ENCODE measurements at places on chromosomes 7 and 10.

GRCh38 chr10:130463104-130463875, 327.1 kb downstream of the GLRX3 start:
- DNase-seq, result no peak

- peak; percentile 53 for DNase-seq
Measured at GRCh38 chr7:14024406-14024805, 34.9 kb upstream of the ETV1 start.

DNA sequence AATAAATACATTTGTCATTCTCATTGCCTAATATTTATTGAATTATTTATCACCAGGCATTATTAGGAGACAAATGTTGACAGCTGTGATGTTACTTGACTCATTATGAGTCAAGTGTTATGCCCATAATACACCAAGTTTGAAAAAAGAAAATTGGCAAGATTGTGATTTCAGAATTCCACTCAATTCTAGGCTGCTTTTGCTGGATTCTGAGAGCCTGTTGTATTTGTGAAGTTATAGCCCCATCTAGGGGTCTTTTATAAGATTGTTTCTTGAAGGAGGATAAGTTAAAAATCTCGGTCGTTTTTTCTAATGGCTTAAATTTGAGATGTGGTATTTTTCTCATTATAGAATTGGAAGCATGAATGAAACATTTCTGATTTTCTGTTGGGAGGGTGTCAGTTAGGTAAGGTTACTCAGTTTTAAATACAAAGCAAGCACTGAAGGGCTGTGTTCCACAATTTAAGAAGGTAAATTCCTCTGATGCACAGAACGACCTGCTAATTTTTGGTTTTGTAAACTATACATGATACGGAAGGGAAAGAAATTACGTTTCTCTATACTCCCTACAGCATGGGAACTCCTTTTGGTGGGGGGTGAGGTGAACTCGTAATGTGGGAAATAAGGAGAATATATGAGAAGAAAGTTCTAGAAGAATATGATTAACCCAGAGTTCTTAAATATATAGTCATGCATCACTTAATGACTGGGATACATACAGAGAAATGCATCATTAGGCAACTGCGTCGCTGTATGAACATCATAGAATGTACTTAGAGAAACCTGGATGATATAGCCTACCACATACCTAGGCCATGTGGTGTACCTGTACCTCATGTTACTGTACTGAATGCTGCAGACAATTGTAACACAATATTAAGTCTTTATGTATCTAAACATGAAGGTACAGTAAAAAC, 2.6 kb downstream of the STK31 start:
- peak; percentile 76 for DNase-seq

DNA sequence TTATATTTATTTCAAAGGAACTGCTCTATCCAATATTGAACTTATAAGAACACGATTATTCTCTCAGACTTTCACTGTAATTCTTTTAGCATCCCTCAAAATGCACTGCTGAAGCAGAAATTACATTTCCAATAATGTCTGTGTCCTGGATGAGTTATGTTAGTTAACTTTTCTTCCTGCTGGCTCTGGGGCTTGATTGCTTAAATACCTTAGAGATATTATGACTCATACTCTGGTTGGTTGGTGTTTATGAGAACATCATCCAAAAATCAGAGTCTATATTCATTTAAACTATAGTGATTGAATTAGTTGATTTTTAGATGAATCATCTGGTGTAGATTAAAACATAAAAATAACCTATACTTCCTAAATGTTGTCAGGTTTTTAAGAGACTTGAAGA, 246.3 kb upstream of the VWC2 start:
- DNase-seq, result no peak

DNA sequence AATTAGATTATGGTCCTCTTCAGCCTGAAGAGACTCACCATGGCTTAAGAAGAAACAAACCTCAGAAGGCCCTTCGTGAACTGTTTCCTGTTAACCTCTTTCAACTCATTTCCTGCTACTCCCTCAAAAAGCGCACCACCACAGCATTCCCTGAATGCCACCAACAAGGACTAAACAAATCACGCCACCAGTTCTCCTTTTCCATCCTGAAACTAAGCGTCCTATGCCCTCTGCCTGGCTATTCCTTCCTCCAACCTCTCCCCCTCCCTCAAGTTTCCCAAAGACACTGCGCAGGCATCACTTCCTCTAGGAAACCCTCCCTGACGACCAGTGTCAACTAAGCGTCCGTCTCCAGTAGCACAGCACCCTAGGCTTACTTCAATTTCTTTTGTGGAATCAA, 12.0 kb downstream of the YWHAG start:
- DNase-seq, result no peak

- peak; percentile 59 for DNase-seq
Measured at GRCh38 chr10:131049016-131049415, 262.5 kb downstream of the TCERG1L start.

DNA sequence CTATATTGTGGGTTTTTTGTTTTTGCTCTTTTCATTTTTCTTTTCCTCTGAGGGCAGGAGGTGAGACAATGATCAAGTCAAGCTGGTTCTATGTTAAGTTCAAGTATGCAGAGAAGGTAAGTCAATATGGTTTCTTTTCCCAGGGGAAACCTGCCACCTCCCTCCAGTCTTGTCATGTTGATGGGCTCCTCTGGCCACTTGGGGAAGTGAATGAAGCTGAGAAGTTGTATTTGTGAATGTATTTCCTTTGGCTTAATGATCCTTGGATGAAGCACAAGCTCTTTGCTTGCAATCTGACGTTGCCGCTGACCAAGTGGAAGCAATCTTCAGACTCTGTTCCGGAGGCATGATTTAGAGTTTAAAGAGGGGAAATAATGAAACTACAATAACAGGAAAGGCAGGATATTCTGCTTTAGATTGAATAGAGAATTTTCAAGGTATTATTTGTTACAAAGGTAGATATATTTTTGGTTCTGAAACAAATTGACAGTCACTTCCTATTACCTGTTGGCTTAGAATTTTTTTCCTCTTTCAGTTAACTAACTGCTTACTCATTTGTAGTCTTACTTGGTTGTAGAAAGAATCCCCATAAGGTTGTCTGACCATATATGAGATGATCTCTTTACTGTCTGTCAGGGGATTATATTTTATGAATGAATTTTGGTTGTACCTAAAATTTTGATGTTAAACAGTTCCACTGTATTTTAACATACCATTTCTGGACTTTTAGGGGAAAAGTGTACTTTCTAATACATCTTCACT, 369.6 kb downstream of the AUTS2 start:
- no peak for DNase-seq

DNA sequence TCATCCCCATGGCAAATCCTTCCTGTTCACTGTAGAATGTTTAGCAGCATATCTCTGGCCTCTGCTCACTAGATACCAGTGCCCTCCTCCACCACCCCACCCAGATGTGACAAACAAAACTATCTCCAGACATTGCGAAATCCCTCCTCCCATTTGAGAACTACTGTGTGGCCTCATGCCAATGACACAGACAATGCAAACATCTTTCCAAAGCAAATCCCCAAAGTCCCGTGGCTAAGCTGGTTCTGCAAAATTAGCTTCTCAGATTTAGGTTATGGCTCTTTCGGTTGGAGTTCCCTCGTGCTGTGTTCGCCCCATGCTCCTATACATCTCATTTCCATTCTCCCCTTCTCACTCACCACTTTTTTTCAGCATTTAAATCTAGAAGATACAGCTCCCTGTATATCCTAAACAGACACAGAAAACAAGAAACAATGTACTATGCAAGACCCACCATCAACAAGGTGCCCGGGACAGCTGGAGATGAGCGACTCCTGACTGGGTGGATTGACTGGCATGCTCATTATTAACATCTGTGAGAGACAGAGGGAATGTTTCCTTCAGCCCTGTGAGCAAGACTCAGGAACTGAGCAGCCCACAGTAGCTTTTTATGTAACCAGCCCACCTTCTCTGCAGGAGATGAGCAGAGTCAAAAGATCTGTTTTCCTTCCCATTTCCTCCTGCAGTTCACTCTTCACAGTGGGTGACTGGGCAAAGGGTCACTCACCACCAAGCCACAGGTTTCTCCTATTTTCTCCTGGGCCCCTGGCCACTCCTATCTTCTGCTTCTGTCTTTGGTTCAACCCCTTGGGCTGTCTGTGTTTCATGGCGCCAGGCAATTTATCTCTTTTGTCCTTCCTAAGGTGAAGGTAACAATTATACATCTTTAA, 225.7 kb upstream of the AOAH start:
- no peak for DNase-seq

- no peak for DNase-seq
Measured at GRCh38 chr7:70710651-70711050, 421.3 kb upstream of the GALNT17 start.

- no peak for DNase-seq
Measured at GRCh38 chr7:70380421-70381015, 751.4 kb upstream of the GALNT17 start.

DNA sequence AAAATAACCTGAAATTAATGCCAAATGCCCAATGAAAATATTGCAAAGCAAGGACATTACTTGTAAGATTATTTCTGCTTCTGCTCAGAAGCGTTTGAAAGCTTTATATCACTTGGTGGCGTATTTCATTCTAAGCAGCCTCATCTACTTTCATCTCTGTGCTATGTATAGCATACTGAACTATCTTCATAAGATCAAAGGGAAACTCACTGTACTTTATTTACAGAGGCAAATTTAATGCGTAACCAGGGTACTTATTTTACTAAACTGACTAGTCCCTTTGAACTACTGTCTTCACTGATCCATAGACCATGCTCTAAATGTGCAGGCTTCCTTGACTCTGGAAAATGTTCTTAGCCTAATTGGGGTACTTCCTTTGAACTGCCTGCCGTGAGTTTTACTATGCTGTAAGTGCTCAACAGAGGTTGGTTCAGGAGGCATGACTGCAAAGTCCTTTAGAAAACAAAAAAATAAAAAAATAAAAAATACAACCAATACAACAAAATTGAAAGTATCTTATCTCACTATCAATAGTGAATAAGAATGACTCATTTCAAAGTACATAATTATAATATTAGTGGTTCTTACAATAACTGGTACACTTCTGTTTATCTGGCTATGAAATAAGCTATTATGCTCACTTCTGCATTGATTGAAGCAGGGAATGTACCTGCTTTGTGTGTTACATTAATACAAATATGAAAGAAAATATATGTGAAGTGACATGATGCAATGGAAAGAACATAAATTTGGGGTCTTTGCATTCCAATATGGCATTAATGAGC, 41.0 kb upstream of the TSPAN12 start:
- no peak for DNase-seq

DNA sequence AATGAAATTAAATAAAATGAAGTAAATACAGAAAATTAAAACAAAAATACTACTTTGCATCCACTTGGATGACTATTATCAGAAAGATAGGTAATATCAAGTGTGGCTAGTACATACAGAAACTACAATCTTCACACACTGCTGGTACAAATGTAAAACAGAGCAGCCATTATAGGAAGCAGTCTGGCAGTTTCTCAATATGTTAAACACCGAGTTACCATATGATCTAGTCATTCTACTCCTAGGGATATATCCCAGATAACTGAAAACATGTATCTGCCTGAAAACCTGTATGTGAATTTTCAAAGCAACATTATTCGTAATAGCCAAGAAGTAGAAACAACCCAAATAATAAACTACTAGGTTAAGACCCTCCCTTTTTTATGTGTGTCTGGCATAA, 33.4 kb downstream of the LARP4B start:
- DNase-seq, result no peak

GRCh38 chr10:7956508-7956907, 98.0 kb upstream of the GATA3 start:
- no peak for DNase-seq

- DNase-seq, result no peak
Measured at GRCh38 chr10:133420579-133420978, 3.8 kb downstream of the SPRN start.

DNA sequence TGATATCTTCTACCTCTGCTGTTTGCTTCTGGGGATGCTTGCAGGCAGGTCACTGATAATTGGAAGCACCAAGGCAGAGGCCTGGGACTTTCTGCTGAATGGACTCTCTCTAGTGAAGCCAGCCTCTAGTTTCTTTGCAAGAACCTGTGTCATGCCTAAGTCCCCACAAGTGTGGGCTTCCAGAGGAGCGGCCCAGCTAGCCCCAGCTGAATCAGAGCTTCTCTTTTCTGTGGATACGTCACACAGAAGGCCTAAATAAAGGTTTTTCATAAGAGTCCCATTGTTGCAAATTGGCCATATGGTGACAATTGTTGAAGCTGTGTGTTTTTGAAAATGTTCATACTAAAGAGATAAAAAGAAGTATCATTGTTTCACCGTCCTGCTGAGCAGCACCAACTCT, 6.8 kb upstream of the OPALIN start:
- no peak for DNase-seq

GRCh38 chr7:91344911-91345310, 80.7 kb downstream of the FZD1 start:
- no peak for DNase-seq

GRCh38 chr10:6811153-6811552, 231.1 kb upstream of the PRKCQ start:
- DNase-seq, result no peak

DNA sequence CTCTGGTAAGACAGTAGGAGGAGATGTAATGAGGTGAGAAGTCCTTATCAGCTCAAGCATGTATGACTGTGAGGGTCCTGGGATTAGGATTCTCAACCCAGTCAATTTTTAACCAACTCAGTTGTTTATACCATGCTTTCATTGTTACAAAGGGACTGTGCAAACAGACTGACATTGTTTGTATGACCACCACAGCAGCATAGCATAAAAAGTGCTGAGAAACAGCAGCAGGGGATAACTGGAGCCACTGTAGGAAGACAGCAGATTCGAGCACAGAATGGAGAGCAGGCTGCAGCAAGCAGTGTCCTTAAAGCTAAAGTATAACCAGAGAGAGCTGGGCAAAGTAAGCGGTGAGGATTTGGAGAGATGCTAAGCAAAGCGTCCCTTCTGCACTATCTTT, 829.5 kb downstream of the REEP3 start:
- DNase-seq, result no peak

DNA sequence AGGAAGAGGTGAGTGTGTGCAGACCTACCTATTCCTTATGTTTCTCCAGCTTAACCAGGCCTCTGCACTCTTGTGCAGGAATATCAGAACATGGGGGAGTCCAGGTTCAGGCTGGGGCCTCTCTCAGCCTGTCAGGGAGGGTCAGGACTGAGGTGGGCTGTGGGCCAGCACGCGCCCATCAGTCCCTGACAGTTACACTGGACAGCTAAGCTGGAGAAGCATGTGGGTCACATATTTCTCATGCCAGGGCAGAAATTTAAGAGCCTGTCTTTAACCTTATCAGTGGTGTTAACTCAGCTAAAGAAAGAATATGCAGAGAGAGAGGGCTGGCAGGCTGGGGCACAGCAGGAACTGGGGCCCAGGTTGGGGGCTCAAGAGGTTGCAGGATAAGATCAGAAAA, 8.7 kb upstream of the POLD2 start:
- no peak for DNase-seq

GRCh38 chr7:86889501-86889900, 170.0 kb downstream of the ELAPOR2 start:
- DNase-seq, result no peak

DNA sequence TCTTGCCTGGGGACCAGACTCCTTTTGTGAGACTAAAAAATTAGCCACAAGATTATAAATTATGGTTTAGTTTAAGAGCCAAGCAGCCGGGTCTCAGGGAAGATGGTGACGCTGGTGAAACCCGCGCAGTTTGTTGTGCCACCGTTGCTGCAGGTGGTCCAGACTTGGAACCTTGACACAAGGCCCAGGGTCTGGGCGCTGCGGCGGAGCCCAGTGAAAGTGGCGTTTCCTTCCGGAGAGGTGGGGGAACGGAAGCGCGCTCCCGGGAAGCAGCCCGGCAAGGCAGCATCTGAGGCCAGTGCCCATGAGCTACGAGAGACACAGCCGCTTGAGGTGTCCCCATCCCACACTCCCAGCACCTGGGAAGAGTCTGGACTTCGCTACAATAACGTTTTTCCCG, 131.6 kb downstream of the SKIDA1 start:
- no peak for DNase-seq

Data from brain (organoid and tissue), 16 donors.